ENCODE measurements at places on chromosomes 5 and 9.

DNA sequence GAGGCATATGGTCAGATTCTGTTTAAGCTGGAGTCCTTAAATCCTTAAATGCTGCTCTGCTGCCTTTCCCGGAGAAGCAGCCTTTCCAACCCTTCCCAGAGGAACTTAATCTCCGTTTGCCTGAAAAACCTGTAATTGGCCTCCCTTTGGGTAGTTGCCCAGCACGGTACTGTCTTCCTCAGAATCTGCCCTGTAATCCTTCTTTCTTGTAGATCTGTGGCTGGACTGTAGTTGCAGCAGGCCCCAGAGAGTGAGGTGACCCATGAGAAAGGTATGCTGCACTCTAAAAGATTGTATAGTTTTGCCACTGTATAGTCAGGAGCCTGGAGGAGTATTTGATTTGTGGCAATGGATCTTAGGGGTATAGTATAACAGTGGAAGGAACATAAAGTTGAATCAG is 11.7 kb downstream of the SPIN1 start:
- DNase-seq, result no peak

GRCh38 chr5:172688349-172689217 is 47.5 kb downstream of the NEURL1B start:
- no peak for DNase-seq

DNA sequence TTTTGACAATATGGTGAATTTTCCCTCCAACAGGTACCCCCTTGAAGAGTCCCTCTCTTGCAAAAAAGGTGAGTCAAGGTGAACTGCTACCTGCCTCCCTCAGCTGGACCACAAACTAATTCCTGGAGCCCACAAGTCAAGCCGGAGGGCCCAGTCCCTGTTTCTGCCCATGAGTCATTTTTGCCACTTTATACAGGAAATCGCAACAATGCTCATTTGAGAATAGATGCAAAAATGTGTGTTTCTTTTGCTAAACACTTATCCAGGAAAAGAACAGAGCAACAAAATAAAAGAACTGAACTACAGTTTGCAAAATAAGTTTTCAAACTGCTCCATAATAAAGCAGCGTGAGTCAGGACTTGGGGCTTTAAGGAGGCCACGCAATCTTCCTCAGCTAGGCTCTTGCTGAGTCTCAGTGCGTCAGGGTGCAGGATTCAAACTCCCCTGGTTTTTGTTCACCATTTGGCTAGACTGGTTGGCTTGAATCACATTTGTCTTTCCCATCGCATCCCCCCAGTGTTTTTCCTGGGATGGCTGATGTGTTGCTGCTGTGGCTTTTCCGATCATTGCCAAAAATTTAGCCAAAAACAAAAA is 102.7 kb downstream of the GOLPH3 start:
- no peak for DNase-seq

DNA sequence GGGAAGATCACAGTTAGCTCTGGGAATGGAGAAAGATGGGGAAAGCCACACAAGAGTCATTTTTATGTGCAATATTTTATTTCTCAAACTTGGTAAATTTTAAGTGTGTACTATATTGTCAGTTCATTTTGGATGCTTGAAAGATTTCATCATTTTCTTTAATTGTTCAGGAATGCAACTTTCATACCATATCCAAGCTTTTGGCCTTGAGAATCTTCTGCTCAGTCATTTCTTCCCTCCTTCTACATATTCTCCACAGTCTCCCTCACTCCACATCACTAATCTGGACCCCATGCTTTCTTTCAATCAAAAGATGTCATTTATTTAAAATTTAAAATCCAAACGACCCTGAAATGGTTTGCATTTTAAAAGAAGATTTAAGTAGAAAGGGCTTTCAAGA is 135.4 kb downstream of the FAM114A2 start:
- DNase-seq, result no peak

- DNase-seq, result no peak
Observed at GRCh38 chr9:137757613-137758029, 120.0 kb upstream of the CACNA1B start.

Measured in NCI-H1930 (cell line).